Omental fat pad (tissue), 4 donors: ENCODE measurements at places on chromosomes 11 and 22. TPM values are rescaled to one million over a fixed set of nuclear protein-coding genes. Genes with fewer than 3 reads are reported as not detected.

- no peak for DNase-seq
Observed at GRCh38 chr11:100119176-100119575, 567.9 kb upstream of the ARHGAP42 start.

GRCh38 chr11:19683141-19683805 lies 29.4 kb upstream of the NAV2 start:
- DNase-seq = no peak

DNA sequence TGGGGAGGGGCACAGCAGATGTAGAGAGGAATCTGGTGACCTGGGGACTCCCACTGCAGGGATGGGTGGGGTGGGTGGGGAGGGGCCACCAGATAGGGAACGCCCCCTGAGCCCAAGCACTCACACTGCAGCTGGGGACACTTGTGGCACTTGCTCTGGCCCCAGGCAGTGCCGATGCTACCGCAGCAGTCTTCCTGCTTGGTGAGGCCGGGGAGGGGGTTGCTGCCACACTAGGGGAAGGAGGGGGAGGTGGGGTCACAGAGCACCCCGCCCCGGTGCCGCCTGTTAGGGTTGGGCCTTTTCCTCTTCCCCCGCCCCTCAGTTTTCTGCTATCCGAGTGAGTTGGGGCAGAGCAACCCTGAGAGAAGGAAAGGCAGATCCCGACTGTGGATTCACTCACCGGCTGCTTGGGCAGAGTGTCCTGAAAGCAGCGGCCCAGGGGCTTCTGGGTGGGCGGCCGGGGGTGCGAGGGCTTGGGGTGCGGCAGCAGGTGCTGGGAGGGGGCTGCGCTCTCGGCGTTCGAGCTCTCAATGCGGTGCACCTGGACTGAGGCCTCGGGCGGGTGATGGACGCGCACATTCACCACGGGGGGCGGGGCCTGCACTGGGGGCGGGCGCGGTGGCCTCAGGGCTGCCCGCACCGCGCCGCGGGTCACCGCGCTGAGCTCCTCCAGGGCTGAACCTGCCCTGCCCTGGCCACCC lies 4.7 kb downstream of the LTBP3 start:
- no peak for DNase-seq

DNA sequence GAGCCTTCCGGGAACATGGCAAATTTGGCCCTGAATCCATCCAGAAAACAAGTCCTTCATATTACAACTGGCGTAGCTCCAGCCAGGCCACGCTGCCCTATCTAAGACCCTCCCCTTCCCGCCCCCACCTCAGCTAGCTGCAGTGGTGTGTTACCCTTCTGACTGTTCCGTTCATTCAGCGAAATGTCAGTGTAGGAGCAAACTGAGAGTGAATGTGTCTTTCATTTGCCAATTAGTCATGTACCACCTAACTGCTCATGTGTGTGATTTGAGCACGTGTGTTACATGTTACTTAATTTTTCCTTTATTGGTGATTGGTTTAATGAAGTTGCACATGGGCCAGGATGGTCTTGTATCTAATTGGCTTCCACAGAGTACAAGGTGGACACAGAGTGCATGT lies 34.8 kb upstream of the POU2AF1 start:
- no peak for DNase-seq

The PDGFB gene
- total RNA-seq = 12.2 TPM

The A4GALT gene
- total RNA-seq = 42.2 TPM

- DNase-seq = no peak
Observed at GRCh38 chr11:116176484-116177005, 596.2 kb downstream of the BUD13 start.

DNA sequence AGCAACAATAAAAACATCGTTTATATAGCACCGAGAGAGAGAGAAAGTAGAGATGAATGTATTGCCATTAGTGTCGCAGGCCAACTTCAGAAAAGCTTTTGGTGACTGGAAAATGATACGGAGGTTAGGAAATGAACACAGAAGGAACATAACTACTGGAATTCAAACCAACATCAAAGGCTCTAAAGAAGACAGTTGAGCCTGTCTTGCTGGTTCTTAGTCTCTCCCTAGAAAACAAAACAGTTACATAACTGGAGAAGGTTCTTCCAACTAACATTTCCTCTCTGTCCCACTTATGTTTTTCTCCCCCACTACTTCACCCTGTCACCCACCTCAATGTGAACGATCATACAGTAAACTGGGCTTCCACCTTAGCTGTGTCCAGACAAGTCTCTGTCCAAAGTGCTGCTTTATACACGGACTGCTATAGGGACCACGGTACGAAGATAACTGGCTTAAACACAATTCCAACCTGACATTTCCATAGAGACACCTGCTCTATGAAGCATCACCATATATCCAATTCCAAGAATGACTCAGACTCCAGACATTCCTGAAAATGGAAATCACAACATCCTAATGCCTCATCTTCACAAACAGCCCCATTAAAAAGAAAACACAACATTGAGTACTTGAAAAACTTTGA lies 85.2 kb upstream of the ARHGAP32 start:
- DNase-seq = no peak

The ATG2A gene
- total RNA-seq = 21.7 TPM

The MOGAT2 gene
- not detected for total RNA-seq

GRCh38 chr11:103618528-103618927 lies 417.9 kb upstream of the DDI1 start:
- no peak for DNase-seq

- no peak for DNase-seq
Observed at GRCh38 chr11:98230678-98231077, 790.1 kb upstream of the CNTN5 start.

DNA sequence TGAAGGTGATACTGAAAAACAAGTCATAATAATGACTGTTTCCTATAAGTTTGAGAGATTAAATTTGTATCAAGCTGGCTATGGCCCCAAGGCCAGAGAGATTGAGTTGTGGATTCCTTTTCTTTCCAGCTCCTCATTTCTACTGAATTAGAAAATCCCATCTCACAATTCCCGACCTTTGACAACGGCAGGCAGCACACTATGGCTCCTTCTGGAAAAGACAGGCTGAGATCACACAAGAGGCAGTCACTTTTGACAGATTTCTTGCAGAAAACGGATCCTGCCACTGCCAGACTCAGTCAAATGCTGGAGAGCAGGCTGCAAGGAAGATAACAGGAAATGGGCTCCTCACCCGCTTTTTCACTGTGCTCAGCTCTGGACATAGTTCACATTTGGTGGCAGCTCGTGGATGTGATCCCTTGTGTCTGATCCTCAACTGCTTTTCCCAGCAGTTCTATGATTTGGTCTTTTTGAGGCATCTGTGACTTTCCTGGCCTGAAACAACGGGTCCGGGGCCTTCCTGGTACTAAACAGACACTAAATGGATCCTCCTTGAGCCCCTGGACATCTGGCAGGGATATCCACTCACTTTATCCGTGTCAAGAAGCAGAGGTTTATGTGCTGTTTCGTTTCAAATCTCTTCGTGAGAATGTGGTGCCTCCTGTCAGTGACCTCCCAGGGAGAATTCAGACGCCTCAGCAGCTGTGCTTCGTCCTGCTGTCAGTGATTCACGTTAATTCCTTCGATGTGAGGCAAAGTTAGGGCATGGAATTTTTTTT lies 26.1 kb upstream of the RTL6 start:
- no peak for DNase-seq

DNA sequence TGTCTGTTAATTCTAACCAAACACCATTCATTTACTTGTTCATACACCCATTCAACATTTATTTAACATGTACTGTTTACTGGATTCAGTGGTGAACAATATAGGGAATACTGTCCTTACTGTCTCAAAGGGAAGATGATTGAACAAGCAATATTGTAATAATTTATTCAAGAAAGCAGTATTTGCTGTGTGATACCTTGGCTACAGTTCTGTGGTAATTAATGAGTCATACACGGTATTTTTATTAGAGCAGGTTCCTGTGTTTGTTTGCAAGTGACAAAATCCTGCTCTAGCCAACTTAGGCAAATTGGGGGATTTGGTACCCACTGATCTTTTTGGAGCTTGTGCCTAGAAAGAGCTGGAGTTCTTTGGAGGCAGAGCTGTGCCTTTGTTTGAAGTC lies 15.7 kb downstream of the PIH1D2 start:
- no peak for DNase-seq

GRCh38 chr11:68020575-68020974 lies 9.9 kb upstream of the NDUFS8 start:
- DNase-seq = no peak

- no peak for DNase-seq
Observed at GRCh38 chr22:41966607-41967240, 2.5 kb upstream of the SEPTIN3 start.

The SYT13 gene
- total RNA-seq = not detected

DNA sequence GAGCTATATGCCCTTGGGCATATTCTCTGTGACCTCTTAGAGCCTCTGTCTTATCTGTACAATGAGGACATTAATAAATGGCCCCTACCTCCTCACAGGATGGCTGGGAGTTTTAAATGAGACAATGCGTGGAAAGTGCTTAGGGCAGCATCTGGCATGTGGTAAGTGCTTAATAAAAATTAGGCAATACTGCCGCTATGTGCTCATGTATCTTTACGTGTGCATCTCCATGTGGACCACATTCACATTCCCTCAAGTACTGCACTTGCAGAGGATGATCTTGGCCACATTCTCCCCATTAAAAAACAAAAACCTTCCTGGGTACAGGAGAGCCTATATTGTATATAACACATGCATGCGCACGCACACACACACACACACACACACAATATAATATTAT lies 19.1 kb upstream of the BSX start:
- DNase-seq = no peak

The KRTAP5-1 gene
- total RNA-seq = not detected

The SLC17A6 gene
- total RNA-seq = not detected

GRCh38 chr22:33302049-33302545 lies 243.9 kb upstream of the SYN3 start:
- DNase-seq = peak; percentile 75

GRCh38 chr11:125305345-125305744 lies 140.8 kb downstream of the PKNOX2 start:
- DNase-seq = no peak

DNA sequence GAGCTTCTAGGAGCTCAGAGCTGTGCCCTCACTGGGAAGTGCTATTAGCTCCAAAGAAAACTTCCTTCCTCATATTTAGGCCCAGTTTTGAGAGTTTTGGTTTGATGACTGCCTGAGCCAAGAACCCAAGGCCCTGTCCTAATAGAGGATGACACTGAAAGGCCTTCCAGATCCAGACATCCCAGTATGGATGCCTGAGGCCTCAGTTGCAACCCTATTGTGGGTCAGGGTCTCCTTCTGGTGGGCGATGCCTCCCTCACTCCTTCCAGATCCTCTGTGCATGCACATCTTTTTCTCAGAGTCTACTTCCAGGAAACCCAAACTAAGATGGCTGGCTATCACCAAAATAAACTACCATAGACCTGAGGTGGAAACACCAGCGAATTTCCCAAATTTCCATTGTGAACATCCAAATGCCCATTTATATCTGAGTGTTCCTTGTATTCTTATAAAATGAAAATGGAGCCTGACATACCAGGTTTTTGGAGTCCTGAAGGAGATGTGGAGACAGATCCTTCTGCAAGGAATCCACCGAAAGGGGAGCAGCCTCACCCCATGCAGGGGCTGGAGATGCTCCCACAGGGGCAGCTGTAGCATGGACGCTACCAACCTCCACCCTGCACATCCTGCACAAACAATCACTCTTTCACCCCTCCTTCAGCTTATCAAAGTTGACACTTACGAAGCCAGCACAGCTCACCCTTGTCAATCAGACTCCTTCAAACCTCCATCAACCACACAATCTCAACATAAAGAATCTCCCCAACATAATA lies 61.1 kb downstream of the GGTLC2 start:
- DNase-seq = no peak

The NXPE4 gene
- total RNA-seq = not detected

- DNase-seq = no peak
Observed at GRCh38 chr11:47572715-47573255, 6.0 kb downstream of the KBTBD4 start.

The OR4S2 gene
- total RNA-seq = not detected

DNA sequence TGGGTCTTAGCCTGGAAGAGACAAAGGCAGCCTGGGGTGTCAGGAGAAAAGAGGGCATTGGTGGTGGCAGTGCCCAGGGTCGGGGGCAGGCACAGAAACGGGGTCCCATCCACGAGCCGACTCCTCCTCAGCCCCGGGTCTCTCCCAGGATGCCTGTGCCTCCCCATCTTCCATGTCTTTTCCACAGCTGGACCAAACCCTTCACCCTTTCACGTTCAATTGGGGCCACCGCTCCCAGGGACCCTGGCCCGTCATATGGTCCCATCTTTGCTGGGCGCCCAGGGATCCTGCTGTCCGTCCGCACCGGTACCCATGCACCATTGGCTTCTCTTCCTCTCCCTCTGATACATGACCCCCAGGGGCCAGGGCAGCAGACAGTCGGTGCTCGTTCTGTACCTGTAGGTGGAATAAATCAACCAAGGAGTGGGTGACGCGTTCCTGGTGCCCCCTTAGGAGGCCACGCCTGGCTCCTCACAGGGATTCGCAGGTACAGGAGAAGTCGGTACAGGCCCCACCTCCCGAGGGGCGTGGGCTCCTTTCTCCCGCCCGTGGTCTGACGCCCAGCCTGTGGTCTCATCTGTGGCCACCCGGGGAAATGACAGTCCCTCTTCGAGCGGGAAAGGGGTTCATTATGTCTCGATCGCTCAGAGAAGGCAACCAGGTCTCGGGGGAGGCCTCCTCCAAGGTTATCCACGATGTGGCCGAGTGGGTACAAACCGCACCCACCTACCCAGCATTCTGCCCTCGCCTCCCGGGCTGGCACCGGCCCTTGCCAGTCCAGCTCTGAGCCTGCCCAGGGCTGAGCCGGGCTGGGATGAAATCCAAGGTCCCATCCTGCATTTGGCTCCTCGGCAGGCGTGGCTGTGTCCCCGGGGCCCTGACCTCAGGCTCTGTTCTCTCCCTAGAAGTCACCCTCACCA lies 1493.6 kb downstream of the BRD1 start:
- no peak for DNase-seq

DNA sequence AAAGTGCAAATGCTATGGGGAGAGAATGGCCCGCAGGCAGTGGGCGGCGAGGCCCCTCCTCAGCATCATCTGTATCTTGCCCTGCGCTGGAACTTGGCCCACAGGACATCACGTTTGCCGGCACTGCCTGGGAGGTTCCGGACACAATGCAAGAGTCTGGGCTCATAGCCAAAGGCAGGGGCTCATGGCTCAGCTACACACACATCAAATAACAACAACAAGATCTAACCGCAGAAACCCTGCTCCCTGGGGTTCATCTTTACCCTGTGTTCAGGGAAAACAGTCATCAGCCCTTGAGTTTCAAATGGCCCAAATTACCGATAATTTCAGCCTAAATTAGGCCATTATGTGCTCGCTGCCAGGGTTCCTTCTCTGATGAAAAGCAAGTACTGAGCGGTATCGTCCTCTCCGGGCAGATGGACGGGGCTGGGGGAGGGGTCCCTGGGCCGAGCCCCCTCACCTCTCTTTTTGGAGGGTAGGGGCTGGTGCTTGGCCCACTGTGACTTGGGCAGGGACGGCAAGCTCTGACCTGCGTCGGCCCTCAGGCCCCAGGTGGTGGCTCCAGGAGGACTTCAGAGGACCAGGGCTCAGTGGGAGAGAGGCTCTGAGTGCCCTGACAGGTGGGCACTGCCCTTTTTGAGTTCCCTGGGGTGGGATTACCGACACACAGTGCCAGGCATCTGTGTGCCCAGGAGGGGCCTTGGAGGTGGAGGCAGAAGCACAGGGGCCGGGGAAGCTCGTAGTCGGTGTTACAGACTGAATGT lies 25.0 kb upstream of the GAL start:
- DNase-seq = peak; percentile 31
